ENCODE measurements at places on chromosomes 7 and 10.
A peak's percentile ranks its signal among the peaks of the same experiment; 100 is the strongest.

GRCh38 chr10:78278058-78278404, 244.4 kb downstream of the RPS24 start:
- DNase-seq: no peak

DNA sequence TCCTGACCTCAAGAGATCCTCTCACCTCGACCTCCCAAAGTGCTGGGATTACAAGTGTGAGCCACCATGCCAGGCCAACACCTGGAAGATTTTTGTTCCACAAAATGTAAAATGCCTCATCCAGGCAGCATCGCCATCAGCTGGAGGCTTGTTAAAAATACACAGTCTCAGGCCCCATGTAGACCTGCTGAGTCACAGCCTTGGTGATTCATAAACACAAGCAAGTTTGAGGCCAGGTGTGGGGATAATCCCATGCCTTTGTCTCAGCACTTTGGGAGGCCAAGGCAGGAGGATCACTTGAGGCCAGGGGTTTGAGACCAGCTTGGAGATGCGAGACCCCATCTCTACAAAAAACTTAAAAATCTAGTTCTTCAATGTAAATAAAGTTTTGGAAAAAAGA, 49.1 kb upstream of the FOXK1 start:
- no peak for DNase-seq

DNA sequence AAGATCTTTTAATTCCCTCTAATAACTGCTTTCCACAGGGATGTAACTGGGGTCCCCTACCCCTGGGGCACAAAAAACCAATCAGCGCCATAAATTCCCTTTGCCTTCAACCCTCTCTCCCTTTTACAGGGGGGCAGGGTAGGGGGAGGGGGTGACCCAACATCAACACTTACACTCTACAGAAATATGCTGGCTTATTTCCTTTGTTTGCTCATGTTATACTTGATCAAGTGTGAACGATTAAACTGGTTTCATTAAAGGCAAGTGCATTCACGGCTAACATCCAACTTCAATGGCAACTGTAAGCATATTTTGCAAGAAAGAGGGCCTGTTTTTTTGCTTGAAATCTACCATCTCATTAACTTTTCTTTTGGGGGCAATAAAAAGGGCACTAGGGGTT, 2.9 kb downstream of the CTBP2 start:
- no peak for DNase-seq

DNA sequence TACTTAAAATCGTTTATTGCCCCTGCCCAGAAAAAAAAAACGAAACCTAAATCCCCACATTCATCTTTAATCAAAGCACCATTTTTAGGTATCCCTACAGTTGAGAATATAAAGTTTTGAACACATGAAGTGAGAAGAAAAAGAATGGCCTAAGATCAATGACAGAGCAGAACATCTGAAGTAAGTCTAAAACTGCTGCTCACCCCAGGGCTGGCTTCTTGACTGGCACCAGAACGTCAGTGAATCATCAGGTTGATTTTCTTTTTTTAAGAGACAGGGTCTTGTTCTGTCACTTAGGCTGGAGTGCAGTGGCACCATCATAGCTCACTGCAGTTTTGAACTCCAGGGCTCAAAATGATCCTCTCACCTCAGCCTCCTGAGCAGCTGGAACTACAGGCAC, 24.9 kb downstream of the SHTN1 start:
- DNase-seq: no peak

GRCh38 chr10:122147663-122148062, 123.4 kb upstream of the BTBD16 start:
- DNase-seq: no peak

GRCh38 chr7:116426428-116427156, 72.9 kb upstream of the CAV2 start:
- DNase-seq: no peak

GRCh38 chr7:68176974-68177373, 1180.3 kb downstream of the TYW1 start:
- peak; percentile 93 for DNase-seq

DNA sequence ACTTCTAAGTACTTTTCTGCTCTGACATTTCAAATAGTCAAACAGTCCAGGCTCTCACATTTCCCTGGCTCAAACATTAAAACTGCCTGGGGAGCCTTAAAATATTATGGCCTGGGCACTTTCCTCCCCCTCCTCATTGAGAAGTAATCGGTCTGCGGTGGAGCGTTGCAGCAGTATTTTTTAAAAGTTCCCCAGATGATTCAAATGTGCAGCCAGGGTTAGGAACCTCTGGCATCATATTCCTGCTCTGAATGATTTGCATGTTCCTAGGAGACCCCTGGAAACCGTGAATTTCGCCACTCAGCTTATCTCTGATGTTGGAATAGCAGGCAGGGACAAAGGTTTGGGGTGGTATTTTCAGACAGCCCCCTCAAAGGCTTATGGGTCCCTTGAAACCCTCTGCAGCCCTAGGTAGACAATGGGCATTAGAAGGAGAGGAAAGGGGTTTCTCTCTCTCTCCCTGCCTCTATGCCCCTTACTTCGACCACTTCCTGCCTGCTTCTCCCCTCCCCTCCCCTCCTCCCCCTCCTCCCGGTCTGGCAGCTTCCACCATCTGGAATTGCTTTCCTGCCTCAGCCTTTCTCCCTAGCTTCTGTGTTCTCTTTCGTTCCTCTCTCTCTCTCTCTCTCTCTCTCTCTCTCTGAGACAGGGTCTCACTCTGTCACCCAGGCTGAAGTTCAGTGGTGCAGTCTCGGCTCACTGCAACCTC, 622.2 kb downstream of the GALNT17 start:
- DNase-seq: no peak

DNA sequence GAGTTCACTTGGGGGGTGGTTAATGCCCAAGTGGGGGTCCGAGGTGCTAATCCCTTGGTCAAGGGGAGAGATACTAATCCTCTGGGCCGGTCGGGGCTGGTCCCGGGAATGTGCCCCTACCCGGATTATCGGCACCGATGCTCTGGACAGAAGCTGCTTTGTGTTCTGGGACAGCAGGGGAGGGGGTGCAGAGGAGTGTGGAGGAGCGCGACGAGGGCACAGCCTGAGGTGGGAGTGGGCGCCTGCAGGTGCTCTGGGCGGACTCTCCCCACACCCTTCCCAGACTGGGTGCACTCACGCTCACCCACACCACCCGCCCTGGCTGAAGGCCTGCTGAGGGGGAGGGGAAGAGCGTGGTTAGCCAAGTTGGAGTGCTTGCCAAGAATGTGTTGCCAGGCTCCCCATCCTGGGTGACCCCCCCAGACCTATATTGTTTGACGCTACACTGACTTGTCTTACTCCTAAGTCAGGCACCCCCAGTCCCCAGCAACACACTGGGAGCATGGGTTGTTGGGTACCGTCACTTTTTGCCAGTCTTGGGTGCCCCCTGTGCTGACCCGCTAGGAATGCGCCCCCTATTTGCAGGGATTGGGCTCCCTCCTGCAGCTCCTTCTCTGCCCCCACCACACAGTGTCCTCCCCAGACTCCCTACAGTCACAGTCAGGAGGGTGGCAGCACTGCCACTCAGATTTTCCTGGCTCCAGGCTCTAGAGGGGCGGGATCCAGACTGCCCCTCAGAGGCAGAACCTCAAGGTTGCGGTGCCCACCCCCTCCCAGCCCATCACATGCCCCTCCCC, 1.2 kb downstream of the SLC4A2 start:
- DNase-seq: peak; percentile 60

- no peak for DNase-seq
Observed at GRCh38 chr10:132851451-132851850, 65.5 kb upstream of the NKX6-2 start.

- no peak for DNase-seq
Observed at GRCh38 chr10:5470062-5470751, 29.2 kb downstream of the CALML5 start.

- no peak for DNase-seq
Observed at GRCh38 chr7:30465046-30465810, 13.4 kb downstream of the NOD1 start.

DNA sequence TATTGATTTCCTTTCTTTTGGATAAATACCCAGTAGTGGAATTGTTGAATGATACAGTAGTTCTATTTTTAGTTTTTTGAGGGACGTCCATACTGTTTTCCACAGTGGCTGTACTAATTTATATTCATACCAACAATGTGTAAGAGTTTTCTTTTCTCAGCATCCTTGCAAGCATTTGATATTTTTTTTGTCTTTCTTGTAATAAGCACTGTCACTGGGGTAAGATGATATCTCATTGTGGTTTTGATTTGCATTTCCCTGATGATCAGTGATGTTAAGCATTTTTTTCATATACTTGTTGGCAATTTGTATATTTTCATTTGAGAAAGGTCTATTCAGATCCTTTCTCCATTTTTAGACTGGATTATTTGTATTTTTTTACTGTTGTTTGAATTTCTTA, 308.7 kb downstream of the PTEN start:
- no peak for DNase-seq

DNA sequence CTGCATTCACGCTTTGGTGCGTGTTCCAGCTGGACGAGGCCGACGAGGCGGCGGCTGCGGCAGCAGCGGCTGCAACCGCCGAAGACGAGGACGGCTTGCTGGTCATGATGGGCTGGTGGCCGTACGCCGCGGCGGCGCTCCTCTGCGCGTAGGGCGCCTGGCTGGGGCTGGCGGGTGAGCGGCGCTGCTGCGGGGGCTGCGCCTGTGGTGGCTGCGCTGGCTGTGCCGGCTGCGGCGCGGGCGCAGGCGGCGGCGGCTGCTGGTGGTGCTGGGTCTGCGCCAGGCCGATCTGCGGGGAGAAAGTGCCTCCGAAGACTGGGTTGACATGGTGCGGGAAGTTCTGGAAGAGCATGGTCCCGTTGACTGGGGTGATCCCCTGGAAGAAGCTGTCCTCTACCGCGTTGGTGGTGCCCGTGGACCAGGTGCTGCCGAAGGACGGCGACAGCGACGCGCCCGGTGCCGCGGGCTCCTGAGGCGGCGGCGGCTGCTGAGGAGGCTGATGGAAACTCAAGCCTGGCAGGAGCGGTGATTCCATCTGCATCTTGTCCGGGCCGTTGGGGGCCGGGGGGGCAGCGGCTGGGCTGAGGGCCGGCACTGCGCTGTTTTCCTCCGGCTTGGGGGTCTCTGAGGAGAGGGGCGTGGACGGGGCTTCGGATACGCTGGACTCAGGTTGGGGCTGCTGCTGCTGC, 51.1 kb downstream of the CPEB3 start:
- peak; percentile 81 for DNase-seq

DNA sequence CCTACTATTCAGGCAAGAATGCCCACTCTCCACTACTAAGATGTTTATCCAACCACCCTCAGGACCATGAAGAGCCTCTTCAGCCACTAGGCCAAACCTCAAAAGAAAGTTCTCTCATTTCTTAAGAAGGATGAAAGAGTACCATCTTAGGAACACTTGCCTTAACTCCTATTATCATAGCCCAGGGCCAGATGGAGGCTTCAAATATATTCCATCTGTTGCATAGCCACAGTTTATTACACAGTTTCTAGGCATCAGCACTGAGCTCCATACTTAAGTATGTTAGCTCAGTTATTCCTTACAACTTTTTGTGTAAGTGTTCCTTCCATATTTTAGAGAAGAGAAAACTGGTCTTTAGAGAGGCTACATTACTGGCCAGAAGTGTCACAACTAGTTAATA, 37.4 kb upstream of the YAE1 start:
- DNase-seq: no peak

GRCh38 chr7:32914184-32914583, 22.6 kb upstream of the KBTBD2 start:
- peak; percentile 80 for DNase-seq

DNA sequence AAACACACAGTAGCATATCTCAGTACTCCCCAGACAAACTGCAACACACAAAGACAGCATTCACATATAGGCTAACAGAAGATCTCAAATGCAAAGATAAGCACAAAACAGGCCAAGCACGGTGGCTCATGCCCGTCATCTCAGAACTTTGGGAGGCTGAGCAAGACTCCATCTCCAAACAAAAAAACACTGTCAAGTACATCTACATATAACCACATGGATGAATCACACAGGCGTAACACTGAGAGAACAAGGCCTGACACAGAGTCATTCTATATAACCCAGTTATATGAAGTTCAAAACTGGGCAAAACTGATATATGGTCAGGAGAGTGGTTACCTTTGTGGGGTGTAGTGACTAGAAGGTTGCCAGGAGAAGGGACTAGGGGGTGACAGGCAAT, 506.4 kb downstream of the KCNMA1 start:
- no peak for DNase-seq

DNA sequence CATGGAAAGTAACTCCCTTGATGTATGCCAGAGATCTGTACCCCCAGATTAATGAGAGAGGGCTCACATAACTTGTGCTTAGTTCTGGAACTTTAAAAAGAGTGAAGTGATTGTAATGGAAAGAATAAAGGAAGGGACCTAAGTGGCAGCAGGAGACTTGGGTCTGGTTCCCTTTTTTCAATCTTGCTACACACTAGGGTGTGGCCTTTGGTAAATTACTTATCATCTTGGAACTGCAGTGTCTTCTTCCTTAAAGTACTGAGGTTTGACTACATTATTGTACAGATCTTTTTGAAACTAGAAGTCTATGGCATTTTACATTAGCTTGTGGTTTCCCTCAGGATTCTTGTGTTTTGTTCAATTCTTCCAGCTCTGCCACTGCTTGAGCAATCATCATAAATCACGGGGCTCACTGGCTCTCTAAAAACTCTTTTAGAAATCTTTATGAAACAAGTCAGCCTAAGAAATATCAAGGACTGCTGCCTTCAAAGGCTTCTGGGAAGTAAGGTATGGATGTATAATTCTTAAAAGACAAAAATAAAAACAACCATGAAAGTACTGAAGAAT, 22.5 kb upstream of the CHRM2 start:
- no peak for DNase-seq

DNA sequence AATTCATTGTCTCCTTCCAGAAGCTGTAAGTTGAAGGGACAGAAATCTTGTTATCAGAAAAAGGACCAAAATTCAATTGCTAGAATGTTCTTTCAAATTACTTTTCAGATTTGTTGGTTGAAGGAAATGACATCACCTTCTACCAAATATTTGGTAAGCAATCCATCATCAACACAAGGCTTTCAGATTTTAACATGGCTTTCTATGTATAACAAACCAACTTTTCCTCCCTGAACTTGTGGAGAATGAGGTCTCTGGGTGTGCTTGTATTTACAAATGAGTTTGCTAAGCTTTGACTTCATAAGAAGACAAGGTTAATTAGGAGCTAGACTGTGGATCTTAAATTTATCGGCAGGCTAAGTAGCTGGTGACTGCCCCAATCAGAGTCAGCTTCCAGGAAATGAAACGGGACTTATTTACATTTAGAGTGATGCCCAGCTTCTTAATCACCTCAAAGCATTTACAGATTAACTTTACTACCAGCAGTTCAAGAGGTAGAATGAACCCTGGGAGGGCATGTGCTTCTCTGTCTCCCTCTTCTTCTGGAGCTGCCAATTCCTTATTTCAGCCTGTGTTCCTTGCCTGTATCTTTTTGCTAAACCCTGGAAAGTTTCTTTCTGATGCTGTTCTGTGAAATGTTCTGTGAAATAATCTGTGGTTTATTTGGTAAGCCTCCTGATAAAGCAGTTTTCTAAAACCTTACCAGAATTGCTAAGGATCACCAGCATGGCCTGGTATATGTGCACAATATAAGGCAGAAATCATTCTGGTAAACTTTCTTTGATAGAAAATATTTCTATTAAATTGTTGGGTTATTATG, 248.8 kb upstream of the FZD8 start:
- no peak for DNase-seq

DNA sequence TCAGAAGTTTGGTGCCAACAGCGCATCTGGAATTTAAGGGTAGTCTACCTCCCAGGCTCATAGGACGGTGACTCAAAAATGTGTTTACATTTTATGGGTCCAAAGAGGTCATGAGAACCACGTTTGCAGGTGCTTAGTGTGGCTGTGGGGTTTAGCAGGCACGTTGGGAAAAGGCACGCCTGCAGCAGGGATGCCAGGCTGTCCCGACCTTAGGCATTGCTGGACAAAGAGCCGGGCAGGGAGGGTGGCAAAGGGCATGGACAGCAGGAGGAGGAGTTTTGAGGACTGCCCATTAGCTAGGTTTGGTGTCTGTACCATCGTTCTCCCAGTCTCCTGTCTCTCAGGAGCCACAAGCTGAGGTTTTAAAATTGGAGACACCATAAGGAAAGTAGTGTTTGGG, 104.4 kb downstream of the TRRAP start:
- DNase-seq: no peak
